Neural crest cell (in vitro differentiated cells): ENCODE measurements at places on chromosomes 7 and 10.

DNA sequence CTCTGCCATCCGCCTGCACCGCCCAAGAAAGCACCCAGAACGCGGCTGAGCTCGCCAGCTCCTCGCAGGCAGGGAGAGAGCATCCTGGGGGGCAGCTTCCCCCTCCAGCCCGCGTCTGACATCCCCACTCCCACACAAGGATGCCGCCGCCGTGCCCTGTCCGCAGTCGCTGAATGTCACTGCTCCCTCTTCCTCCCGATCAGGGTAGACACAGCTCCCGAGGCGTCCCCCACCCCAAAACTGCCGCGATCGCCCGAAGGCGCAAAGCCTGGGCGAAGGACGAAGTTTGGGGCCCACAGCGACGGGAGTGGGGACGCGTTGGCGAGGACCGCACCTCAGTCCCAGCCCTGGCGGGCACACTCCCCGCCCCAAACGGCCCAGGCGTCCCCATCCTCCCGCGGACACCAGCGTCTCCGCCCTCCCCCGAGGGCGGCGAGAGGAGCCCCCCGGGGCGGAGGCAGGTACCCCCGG lies 1.5 kb upstream of the KAT6B start:
- peak; percentile 31 for DNase-seq

DNA sequence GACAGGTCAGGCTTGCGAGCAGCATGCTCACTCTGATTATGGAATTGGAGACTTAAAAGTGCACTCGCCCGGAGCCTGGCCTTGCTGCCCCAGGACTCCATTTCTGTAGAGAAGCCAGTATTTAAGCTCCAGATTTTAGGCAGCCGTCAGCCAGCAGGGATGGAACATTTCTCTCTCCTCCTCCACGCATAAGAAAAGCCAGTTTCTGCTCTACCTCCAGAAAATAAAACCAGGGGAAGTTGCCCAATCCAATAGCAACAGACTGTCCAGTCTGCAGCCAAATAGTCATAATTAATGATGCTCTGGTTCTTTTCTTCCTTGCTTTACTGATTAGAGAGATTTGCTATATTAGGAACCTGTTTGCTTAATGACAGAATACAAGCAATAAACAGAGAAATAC lies 203.2 kb downstream of the GFRA1 start:
- DNase-seq: no peak

DNA sequence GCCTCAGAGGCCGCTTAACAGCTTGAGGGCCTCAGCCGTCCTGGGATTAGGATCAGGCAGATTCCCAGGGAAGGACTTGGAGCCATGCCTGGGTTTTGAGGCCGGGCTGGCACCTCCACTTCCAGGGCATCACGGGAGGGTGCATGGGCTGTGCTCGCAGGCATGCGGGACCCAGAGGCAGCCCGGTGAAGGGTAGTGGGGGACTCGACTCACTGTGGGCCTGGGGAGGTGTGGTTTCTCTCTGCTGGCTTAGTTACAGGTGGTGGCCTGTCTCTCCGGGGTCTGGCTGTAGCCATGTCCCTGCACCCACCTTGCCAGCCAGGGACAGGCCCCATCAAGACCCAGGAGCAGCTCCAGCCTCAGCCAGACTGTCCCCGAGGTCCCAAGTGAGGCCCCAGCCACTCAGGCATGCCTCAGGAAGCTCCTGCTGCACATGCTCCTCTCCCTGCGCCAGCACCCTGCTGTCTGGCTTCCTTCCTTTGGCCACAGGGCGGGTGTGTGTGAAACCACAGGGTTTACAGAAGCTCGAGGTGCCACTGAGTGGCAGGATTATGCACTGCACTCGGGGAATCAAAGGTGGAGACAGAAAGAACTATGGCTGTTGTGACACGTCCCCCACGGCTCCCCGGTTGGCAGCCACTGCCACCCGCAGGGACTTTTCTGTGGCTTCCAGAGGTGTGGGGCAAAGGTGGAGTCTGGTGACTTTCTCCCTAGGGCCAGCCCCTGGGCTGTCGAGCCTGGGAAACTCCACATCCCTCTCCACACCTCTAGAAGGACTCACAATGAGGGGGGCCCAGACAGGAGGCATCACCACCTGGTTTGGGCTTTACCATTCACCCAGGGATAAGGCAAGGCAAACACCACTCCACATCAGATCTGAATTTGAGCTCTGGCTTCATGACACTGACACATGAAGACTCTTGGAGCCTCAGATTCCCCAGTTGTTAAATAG lies 19.7 kb downstream of the GOLGA7B start:
- DNase-seq: peak; percentile 52

DNA sequence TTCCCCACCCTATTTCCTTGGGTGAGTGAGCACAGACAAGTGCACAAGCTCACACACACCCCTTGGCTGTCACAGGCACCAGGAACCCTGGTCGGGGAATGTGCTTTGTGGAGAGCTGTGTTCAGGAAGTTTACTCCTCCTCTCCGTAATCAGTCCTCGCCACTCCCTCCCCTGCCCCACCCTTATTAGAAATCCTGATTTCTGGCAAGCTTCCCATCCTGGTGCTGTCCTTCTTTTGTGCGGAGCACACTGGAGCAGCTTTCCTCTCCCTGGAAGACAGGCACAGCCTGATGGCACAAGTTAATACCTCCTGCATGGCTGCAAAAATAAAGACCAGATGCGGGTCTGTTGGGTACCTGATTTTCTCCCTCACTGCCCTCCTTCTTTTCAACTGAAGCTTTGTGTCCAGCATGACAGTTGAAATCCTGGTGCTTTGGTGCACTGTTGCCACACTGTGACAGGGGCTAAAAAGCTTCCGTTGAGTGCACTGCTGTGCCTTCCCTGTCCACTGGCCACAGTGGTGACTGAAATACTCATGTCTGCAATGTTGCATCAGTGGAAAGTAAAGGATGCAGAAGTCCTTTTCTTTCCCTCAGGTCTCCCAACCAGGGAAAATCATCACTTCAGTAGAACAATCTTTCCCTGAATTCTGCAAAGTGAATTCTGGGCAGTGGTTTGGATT lies 55.0 kb downstream of the LRRC4 start:
- DNase-seq: peak; percentile 14

- peak; percentile 86 for DNase-seq
These were observed 71.2 kb upstream of the KCTD7 start for GRCh38 chr7:66557214-66558200.

DNA sequence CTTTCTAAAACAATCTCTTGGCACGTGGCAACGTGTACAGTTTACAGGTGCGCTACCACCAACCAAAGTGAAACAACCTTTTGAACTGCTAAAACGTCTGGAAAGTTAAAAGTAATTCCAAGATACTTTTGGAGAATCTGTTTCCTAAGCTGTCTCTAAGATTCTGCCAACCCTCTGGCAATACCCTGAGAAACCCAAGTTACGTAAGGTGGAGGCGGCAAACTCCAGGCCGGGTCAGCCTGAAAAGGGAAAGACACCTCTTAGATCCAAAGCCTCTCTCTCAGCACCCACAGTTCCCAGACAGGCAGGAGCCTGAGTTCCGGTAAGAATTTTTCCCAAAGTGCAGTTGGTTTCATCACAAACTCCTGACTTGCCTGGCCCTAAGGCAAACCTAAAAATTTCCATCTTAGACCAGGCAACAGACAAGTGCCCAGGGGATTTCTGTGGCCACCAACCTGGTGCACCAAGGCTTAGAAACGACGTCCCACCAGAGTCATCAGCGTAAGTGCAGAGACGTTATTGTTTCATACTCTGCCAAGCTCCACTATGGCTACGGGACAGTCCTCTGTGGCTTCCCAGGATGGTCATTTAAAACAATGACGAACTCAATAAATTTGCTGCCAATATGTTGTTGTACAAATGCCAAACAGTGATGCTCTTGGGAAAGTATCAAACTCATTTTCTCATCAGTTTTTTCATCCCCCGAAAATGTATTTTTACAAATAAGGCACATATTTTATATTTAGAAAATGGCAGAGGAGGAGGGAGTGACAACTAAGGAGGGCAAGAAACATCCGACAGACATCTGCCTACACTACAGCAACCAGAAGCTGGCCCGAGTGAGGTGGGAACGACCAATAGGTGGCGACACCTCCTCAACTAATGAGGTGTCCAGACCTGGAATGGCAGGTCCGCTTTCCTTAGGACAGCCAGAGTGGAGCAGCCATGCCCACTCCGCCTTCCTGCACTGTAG lies 205.8 kb upstream of the FRMD4A start:
- peak; percentile 73 for DNase-seq

GRCh38 chr7:118094044-118094443 lies 89.9 kb upstream of the LSM8 start:
- no peak for DNase-seq

DNA sequence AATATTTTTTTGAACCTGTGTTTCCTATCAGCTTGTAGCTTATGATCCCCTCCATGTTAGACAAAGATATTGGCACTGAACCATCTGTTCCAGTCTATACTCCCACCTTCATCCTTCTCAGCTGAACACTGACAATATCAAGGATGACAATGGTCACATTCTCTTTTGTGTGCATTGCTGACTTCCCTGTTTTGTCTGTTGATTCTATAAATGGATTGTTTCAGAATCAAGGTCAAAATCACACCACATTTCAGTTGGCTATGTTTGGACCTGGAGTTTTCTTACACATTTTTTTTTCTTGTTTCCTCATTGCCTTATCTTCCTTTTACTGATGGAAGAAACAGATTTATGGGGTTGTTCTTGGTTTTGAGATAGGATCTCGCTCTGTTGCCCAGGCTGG lies 11.3 kb upstream of the SMURF1 start:
- no peak for DNase-seq

DNA sequence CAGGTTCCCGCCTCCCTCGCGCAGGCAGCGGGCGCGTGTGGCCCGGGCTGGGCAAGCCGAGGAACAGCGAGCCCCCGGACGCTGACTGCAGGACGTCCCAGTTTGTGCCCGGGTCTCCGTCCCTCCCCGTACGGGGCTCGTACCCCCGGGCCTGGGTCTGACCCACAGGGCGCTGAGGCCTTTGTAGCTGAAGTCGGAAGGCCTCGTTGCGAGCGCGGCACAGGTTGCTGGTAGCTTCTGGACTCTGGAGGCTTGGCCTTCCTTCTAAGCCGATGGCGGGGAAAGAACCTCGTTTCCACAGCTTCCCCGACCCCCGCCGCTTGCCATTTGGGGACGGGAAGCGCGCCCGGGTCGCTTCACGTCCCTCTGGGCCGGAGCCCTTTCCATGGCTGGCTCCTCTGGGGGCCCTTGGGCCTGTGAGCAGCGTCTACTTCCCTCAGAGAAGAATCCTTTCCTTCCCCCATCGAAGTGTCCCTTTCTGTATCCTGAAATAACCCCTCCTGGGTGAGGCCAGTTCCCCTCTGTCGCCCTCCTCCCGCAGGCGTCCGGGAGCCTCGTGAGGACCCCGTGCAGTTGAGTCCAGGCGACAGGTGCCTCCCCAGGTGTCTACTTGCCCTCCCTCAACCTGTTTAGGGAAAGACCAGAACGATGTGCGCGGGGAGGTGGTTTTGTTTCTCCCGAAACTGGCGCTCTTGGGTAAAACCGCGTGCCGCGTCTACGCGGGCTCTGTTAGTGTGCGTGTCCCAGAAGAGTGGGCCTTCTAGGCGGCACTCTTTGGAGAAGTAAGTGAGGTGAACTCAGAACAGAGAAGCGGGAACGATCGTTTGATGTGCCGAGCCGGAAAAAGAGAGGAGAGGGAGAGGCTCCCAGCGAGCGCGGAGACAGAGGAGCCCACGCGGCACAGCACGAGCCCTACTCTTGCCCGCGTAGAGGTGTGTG lies 9.3 kb downstream of the EVX1 start:
- no peak for DNase-seq

DNA sequence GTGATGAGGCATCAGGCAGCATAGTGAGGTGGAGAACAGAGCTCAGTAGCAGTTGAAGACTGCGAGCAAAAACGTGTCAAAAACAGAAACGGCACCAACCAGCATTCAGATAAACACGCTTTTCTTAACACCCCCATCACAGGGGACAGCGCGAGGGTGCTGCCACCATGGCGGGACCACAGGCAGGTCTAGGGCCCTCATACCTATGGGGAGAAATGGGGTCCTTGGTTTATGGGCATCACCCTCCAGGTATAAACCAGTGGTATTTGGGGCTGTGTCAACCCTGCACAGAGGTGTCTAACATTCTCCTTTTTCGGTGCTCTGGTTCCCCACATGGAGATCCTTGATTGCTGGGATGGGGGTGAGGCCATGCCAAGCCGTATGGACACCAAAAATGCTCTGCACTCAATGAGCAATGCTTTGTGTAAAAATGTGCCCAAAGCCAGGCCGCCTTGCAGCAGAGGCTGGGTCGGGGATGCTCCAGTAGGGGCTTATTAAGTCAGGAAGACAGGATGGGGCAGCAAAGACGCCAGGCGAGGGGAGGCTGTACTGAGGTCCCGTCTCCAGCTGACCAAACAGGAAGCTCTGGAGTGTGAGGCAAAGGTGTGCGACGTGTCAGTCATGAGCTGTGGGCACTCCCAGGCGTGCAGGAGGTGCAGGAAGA lies 191.5 kb downstream of the WDR37 start:
- DNase-seq: no peak

DNA sequence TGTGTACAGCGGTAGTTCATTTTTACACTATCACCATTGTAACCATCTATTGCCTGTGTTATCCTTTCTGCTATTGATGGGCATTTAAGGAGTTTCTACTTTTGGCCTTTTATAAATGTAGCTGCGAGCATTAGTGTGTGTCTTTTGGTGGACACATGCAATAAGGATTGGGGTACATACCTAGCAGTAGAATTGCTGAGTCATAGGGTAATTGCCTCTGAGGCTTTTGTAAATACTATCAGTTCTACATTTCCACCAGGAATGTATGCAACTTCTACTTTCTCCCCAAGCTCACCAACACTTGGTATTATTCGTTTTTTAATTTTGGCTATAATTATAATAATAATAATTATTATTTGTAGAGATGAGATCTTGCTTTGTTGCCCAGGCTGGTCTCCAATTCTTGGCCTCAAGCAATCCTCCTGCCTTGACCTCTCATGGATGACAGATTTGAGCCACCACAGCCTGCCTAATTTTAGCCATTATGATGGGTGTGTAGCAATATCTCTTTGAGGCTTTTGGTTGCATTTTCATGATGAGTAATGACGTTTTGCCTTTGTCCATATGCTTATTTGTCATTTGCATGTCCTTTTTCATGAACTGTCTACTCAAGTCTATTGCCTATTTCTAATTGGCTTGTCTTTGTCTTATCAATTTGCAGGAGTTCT lies 277.0 kb downstream of the ACTR3B start:
- DNase-seq: no peak

- no peak for DNase-seq
These were observed 26.2 kb upstream of the PRPF18 start for GRCh38 chr10:13560597-13560996.

GRCh38 chr7:148079206-148080080 lies 511.1 kb upstream of the C7orf33 start:
- DNase-seq: no peak

GRCh38 chr10:72329290-72330068 lies 25.2 kb downstream of the DNAJB12 start:
- no peak for DNase-seq

DNA sequence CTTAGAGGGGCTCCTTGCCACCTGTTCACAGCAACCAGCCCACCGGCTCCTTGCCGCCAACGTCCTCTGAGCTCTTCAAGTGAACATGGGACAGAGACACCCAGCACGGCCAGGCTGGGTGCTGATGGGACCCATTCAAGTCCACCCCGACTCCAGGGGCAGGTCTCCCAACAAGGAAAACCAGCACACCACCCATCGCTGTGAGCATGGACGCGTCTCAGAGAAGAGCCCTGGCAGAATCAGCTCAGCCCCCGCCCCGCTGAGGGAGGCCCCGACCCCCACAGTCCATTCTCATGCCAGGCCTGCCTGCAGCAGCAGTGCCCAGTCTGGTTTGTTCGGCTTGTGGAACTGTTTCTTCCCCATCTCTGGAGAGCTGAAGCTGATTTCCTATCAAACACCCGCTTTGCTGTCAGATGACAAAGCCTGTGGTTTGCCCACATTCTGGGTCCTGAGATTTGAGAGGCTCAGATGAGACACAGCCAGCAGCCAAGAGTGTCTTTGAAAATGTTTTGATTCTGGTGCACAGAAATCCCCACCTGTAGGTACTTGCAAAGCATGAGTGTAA lies 216.6 kb downstream of the ZMYND11 start:
- no peak for DNase-seq

GRCh38 chr7:2523461-2523936 lies 3.9 kb downstream of the LFNG start:
- no peak for DNase-seq
